AG20443 (cell line): ENCODE measurements at places on chromosomes 7 and 10.

DNA sequence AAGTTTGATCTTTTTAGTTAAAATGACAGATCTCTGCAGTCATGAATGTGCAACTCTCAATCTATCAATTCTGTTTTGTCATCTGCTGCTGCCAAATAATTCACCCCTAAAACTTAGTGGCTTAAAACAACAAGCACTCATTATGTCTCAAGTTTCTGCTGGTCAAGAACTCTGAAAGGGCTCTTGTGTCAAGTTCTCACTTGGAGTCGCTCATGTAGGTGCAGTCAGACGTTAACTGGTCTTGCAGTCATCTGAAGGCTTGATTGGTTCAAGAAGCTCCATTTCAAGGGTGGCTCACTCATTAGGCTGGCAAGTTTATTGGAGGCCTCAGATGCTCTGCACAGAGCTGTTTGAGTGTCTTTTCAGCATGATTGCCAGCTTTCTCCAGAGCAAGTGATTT is 28.5 kb upstream of the LRRC72 start:
- DNase-seq = no peak

DNA sequence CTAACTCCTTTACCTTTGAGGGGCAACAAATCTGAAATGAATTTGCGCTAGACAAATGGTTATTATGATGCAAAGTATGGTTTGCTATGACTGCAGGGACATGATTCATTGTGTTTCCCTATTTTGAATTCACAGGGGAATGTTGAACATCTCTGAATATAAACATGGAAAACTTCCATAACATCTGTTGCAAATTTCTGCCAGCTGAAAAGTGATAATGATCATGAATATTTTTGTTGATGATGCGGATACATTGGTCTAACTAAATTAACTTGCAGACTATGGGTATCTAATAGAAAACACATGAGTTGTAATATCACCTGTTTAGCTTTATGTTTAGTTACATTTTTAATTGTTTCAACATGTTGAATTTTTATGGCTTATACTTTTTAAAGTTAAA is 1325.5 kb downstream of the REEP3 start:
- DNase-seq = no peak

DNA sequence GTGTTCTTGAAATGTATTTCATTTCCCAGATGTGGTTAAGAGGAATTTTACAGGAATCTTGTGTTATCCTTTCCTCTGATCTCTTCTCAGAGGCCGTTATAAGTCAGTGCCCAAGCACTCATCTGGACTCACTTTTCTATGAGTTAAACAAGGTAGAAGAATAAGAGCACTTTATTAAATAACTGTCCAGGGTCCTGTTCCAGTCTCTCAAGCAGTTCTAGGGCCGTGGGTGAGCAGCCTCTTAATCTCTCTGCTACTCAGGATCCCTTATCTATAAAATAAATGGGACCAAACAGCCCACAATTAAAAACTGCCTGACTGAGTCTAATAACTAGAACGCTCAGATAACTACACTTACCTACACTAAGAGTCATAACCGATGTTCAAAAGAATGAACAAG is 111.2 kb downstream of the OSBPL3 start:
- DNase-seq = no peak

GRCh38 chr10:2262878-2263277 is 525.6 kb upstream of the ADARB2 start:
- DNase-seq = no peak

DNA sequence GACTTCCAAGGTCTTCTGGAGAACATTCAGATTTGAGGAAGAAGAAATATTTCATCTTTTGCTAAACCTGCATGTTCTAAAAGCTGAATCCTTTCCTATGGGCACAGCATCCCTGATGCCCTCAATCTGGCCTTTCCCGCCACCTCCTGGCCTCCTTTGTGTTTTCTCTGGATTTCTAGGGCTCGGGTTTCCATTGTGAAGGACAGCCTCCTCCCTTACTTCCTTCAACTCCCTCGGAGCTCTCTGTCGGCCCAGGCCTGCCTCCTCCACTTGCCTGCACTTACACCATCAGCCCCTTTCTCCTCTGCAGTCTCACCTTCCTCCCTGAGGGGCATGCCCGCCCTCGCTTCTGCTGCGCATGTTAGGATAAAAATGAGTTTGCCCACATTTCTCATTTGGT is 75.4 kb downstream of the WIPF3 start:
- no peak for DNase-seq

DNA sequence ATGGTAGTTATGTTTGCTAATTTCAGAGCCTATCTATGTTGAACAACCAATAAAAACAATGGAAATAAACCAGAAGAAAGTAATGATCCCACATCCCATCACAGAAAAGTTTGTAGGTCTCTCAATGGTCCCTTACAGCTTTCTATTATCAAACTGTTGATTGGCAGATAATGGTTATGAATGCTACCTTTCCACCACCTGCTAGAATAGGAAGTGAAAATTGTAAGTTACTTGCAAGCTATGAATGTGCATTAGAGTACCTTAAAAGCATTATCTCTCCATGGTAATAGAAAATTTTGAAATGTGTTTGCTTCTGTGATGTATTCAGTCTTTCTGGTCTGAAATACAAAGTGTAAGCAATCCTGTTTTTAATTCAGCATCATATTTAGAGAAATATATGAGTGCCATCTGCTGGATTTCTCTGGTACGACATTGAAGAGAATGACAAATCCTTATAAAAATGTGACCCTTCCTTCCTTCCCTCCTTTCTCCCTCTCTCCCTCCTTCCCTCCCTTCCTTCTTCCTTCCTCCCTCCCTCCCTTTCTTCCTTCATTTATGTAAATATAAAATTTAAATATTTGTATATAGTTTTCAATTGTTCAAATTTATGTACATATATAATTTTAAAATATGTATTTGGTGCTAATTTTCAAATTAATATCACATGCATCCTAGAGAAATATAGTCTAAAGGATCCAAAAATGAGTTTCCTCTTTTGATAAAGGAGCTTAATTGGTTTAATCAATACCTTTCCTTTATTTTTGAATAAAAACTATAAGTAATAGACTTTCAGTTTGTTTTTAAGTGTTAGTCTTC is 41.4 kb upstream of the PNLIPRP3 start:
- peak; percentile 17 for DNase-seq

DNA sequence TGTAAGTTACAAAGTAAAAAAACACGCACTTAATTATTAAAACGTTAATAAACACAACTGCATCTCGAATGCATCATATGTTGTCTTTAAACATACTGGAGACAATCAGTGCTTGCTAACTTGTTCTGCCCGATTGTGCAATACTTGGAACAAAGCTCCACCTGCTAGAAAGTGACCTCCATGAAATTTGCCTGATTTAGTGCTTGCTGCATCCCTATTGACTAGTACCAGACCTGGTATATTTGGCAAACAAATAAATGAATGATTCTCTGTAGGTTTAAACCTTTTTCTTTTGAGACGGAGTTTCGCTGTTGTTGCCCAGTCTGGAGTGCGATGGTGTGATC is 6.2 kb downstream of the BZW2 start:
- no peak for DNase-seq

- DNase-seq = no peak
Measured at GRCh38 chr10:100289641-100290040, 3.2 kb upstream of the BLOC1S2 start.

DNA sequence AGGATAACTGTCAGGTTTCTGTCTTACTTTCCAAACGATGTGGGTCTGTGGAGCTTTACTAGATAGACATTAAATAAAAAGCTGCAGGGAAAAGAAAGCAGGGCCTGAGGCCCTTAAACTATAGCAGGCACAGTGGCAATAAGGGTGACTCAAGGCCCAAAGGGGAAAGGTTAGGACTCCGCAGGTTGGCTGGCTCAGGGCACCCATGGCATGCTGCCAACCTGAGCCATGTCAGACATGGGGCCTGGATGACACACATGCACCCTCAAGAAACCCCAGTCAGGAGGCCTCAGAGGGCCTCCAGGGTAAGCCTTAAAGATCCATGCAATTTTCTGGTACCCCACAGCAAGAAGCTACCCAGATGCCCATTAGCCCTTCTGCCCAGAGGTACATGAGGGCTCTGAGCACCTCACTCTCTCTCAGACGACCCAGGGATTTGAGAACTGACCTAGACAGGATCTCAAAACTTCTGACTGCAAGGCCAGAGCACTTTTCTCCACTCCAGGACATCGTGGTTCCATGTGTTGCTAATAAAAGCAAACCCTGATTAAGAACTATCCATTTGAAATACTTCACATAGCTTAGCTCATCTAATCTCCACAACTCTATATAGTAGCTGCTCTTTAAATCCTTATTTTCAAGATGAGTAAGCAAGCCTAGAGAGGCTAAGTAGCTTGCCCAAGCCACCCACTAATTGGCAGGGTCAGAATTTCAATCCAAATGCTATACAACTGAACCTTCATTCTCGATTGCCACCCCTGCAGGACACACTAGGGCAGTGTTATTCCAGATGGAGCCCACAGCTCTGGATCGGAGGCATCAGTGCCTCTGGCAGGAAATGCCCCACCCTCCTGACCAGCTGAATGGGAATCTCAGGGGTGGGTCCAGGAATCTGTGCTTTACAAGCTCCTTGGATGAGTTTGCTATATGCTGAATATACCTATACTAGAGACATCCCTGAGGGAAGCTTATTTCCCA is 132.5 kb upstream of the EFCAB10 start:
- DNase-seq = peak; percentile 72

- DNase-seq = no peak
Measured at GRCh38 chr10:37057261-37057660, 68.1 kb upstream of the ANKRD30A start.

DNA sequence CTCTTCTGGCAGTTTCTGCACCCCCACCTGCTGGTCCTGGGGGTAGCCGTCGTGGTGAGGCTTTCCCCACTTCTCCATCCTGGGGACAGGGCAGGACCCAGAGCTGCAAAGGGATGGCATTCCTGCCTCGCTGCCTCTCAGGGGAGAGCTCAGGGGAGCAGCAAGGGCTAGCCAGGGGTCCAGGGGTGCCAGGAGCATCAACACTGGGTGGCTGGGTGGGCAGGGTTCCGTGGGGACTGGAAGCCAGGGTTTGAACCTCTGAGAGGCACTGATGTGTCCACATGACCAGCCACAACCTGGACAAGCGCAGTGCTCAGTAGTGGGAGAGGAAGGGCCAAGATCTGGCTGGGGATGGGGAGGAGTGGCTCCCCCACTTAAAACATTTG is 5.6 kb downstream of the ABCB8 start:
- DNase-seq = no peak

DNA sequence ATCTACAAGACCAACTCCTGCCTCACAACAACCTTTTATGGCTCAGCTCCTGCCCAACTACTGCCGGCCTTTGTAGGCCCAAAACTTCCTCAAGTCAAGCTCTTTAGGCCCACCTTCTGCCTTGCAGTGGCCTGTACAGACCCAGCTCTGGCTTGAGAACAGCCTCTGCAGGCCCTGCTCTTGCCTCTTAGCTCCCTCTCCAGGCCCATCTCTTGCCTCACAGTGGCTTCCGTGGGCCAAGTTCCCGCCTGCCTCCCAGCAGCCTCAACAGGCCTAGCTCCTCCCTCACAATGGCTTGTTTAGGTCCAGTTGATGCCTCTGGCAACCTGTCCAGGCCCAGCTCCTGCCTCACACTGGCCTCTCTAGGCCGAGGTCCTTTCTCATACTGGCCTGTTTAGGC is 32.4 kb upstream of the VKORC1L1 start:
- no peak for DNase-seq

GRCh38 chr7:135333200-135333599 is 99.6 kb downstream of the STRA8 start:
- DNase-seq = no peak

DNA sequence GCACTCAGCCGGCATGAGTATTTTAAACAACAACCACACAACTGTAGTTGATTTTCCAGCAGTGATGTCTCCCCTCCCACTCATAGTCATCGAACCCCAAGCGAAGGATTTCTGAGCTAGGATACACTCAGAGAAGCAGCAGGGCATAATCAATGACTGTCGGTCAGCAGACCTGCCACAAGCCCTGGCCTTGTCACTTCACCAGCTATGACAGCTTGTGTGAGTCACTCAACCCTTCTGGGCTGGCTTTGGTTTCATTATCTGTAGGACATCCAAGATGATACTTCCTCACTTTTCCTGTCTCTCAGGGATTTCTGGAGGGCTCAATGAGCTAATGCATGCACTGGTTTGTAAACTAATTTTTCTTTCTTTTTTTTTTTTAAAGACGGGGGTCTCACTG is 22.0 kb upstream of the UBE3C start:
- DNase-seq = no peak

DNA sequence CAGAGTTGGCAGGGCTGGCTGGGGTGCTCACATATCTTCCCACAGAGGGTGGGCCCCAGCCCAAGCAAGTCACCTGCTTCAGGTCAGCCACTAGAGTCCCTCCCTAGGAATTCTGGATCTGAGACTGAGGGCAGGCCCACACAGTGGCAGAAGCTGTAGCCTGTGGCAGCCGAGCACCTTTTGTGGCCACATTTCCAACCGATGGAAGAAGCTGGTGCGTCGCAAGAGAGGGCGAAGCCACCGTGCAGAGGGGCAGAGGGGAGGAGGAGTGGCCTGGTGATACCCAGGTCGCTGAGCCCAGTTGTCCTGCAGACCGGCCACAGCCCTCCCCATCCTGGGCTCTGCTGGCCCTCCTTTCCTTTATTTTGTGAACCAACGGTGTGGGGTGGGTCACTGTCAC is 5.3 kb downstream of the POLM start:
- DNase-seq = no peak

GRCh38 chr7:40234046-40234445 is 99.2 kb downstream of the SUGCT start:
- no peak for DNase-seq

GRCh38 chr10:131944412-131944811 is 37.3 kb downstream of the BNIP3 start:
- DNase-seq = no peak

GRCh38 chr10:57015187-57015586 is 654.1 kb upstream of the ZWINT start:
- DNase-seq = no peak
